ENCODE measurements at places on chromosomes 5 and 9. TPM values are rescaled to one million over a fixed set of nuclear protein-coding genes. Genes with fewer than 3 reads are reported as not detected.

Gene GFM2
- total RNA-seq = 24.3 TPM

Gene SOX30
- total RNA-seq = 0.10 TPM

- no peak overlapping the region for H3K4me3 ChIP-seq
- H3K27ac ChIP-seq = no peak overlapping the region
- H3K4me1 ChIP-seq = peaks cover 22% of the 10 kb centered on the region
- H3K27me3 ChIP-seq = peaks cover 30% of the 10 kb centered on the region
- no peak for DNase-seq
Observed at GRCh38 chr9:104923740-104924139, 4.2 kb downstream of the ABCA1 start.

DNA sequence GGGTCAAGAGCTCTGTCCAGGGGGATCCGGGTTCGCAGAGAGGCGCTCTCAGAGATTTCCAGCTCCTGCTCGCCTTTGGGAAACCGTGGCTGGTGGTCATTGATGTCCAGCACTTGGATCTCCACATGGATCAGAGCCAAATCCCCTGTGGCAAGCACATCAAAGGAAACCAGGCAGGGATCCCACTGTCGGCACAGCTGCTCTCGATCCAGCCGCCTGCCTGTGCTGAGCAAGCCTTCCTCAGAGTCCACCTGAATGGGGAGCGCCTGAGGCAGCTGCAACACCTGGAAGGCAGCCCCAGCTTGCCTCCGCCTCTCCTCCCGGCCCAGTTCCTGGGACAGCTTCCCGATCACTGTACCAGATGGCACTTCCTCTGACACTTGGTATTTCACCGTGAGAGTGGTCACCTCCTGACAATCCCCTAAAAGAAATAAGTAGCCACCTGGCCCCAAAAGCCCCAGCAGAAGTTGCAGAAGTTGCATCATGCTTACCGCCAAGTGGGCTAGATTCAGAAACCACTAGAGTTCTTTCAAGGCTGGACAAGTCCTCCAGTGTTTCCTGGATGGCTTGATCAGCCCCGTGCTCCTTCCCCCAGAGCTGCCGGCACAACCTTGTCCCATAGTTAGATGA is 520 bp downstream of the PCDH12 start:
- no peaks in the 10 kb centered on the region for H3K27me3 ChIP-seq
- H3K4me1 ChIP-seq = peaks cover 58% of the 10 kb centered on the region
- no peaks in the 10 kb centered on the region for H3K36me3 ChIP-seq
- DNase-seq = no peak
- peak overlapping the region; percentile 65 for H3K4me3 ChIP-seq
- H3K27ac ChIP-seq = peak overlapping the region; percentile 86

DNA sequence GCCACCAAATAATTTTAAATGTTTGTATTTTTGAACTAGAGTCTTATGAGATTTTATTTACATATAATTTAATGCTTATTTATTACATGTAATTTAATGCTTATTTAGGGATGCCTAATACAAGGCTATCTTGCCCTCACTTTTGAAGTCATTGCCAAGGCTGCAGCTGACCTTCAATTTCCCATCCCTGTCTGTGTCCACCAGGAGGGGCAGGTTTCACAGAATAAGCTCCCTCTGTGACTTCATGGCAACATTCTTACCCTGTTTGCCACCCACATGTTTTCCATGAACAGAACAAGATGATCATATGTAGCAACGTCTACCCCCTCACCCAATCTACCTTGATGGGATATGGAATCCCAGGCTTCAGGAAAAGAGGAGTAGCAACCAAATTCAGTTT is 27.0 kb downstream of the C5 start:
- H3K36me3 ChIP-seq = no peaks in the 10 kb centered on the region
- no peak overlapping the region for H3K27ac ChIP-seq
- no peak for DNase-seq
- no peaks in the 10 kb centered on the region for H3K4me1 ChIP-seq
- H3K4me3 ChIP-seq = no peak overlapping the region
- H3K27me3 ChIP-seq = peaks cover 6% of the 10 kb centered on the region
